Activated CD4-positive, alpha-beta T cell treated with anti-CD3 and anti-CD28 coated beads for 48 hours (primary cell): ENCODE measurements at places on chromosomes 7 and 10.

DNA sequence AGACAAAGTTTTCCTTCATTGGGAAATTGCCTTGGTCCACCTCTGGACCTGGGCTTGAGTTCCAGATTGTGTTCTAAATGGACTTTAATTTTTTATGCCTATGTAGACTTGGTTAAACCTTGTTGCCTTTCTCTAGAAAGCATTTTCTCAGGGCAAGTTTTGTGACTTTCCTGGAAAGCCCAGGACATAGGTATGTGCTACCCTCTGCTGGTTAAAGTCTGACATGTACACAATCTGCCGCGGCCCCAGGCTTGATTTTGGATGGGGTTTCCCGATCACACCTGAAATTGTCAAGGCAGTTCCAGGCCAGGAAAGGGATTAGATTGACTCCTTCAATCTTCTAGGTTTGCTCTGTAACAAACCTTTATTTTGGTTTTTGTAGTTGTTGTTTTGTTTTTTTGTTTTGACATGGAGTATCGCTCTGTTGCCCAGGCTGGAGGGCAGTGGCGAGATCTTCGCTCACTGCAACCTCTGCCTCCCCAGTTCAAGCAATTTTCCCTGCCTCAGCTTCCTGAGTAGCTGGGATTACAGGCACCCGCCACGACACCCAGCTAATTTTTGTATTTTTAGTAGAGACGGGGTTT is 14.1 kb upstream of the AKR1B10 start:
- DNase-seq = peak; percentile 57

GRCh38 chr10:29028486-29028885 is 260.4 kb upstream of the LYZL1 start:
- DNase-seq = no peak

DNA sequence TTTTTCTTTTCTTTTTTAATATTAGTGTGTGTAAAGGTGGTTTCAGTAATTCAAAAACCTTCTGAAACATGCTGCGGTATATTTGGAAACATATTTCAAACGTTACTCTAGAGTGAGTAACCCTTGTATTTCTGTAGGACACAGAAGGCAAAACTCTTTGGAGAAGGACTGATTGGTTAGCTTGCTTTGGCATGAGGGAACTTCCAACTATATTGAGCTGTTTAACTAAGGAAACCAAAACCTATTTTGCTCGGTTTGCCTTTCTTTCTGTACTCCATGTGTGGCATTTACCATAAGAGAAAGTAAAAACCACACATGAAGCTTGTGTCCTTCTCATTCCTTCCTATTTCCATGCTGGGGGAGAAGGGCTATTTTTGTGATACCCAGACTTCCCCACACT is 149.8 kb downstream of the DYNC1I1 start:
- DNase-seq = no peak

- DNase-seq = peak; percentile 53
These were observed 20.9 kb upstream of the KLF6 start for GRCh38 chr10:3805791-3806461.

DNA sequence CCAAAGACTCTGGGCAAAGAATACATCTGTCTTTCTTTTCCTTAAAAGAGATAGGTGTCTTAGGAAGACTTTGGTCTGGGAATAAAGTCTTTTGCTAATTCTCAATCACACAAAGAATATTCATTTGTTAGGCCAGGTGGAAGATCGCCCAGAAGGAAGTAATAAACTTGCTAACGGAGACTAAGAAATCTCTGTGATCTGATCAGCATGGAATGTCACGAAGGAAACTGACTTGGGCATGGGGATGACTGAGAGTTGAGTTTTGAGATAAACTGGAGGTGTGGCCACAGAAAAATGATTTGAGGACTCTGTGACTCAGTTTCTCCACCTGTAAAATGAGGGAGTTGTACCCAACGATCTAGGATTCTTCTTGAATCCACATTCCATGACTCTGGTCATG is 161.1 kb upstream of the SVIL start:
- no peak for DNase-seq

GRCh38 chr10:107164992-107165391 is 486 bp upstream of the SORCS1 start:
- DNase-seq = no peak

DNA sequence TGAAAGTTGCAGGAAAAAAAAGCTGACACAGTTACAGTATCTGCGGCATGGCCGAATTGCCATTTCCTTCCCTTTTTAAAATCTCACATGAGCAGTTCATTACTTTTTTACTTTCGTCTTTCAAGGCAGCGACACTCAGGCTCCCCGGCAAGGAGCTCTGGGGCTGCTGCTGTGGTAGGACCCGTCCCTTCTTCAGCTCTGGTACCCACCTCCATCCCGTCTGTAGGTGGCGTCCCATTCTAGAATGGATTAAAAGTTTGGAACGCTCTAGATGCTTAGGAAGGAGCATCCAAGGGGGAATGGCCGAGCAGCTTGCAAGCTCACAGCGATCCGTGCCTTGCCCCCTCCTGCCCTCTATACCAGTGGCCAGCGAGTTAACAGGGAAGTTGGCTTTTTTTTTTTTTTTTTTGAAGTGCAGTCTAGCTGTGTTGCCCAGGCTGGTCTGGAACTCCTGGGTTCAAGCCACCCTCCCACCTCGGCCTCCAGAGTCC is 22.8 kb upstream of the TTYH3 start:
- DNase-seq = peak; percentile 38

- DNase-seq = no peak
These were observed 256.6 kb downstream of the RPS24 start for GRCh38 chr10:78290131-78290750.

- no peak for DNase-seq
These were observed 37.3 kb downstream of the INPP5A start for GRCh38 chr10:132574783-132575319.
